Upper lobe of left lung (tissue), 6 donors: ENCODE measurements at places on chromosomes 12 and 14. TPM values are rescaled to one million over a fixed set of nuclear protein-coding genes. Genes with fewer than 3 reads are reported as not detected.

DNA sequence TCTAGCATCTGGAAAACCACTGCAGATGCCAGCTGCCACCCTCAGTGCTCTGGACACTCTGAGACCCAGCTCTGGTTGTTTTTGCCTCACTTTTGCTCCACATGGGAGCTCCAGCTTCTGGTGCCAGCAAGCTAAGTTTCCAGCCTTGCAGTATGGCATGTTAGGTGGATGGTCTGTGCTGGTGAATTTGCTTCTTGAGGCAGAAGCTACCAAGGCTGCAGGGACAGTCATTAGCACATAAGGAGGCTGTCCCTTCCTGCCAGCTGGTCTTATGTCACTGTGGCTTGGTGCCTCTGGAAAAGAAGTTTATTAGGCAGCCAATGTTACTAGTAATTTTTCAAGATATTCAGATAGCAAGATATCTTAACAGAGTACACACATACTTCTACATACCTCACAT lies 64.2 kb upstream of the CSRP2 start:
- no peaks in the 10 kb centered on the region for H3K27me3 ChIP-seq
- no peak overlapping the region for H3K4me3 ChIP-seq

DNA sequence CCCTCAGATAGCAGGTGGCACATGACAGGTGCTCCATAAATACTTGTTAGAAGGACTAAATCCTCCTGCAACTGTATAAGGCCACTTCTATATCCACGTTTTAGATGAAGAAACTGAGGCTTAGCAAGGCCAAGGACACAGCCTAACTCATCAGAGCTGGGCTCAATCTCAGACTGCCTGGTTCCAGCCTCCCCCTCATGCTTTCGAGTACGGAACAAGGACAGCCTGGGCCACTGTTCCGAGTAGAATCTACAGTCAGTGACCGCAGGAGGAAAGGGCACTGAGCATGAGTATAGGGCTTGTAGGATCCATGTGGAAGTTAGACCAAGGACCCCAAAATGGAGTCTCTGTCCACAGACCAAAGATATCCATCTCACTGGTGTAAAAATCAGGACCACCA lies 84.6 kb downstream of the NT5DC3 start:
- no peak for DNase-seq
- no peaks in the 10 kb centered on the region for H3K4me1 ChIP-seq
- no peak overlapping the region for H3K27ac ChIP-seq
- no peak overlapping the region for H3K4me3 ChIP-seq

DNA sequence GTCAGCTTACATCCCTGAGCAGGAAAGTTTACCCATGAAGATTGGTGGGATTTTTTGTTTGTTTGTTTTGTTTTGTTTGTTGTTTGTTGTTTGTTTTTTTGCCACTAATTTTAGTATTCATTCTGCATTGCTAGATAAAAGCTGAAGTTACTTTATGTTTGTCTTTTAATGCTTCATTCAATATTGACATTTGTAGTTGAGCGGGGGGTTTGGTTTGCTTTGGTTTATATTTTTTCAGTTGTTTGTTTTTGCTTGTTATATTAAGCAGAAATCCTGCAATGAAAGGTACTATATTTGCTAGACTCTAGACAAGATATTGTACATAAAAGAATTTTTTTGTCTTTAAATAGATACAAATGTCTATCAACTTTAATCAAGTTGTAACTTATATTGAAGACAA lies 37.6 kb downstream of the CD9 start:
- no peaks in the 10 kb centered on the region for H3K27me3 ChIP-seq
- no peak for DNase-seq
- H3K36me3 ChIP-seq, result peaks cover 28% of the 10 kb centered on the region
- H3K27ac ChIP-seq, result no peak overlapping the region

Gene CNOT2
- 45.0 TPM for total RNA-seq

DNA sequence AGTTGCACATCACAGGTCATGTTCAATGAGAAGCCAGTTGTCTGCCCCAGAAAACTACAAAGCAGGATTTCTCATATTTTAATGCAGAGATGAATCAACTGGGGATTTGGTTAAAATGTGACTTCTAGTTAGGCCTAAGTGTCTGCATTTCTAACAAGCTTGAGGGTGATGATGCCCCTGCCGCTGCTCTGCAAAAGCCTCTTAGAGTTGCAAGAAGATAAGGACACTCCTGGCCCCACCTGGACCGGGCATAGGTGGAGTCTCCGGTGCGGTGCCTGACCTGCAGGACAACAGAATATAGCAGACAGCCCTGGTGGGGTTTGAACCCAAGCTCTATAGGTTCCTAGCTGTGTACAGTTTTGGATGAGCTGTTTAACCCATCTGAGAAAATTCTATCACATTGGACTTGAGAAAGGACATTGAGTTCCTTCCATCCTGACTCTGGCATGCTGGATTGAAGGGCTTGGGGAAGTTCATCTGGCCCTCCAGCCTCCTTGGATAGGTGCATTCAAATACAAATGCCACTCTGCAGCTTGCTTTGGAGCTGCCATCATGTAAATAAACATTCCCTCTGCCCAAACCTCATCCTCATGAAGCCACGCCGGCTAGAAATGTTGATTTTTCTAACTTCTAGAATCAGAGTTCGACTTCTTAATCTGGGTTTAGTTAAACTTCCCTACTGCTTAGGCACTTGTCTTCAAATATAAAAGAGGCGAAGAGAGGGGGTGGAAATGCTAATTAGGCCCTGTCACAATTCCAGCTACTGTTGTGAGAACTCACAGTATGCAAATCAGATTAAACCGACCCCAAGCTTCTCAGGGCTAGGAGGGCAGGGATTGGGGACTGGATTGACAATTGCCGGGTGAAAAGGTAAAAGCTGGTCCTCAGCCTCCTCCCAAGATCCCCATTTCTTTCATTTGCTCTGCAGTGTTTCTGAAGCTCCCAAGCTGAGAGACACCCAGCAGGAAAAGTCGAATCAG lies 1225.6 kb downstream of the VRK1 start:
- no peaks in the 10 kb centered on the region for H3K36me3 ChIP-seq
- H3K27me3 ChIP-seq, result no peaks in the 10 kb centered on the region
- H3K4me3 ChIP-seq, result no peak overlapping the region
- no peak overlapping the region for H3K27ac ChIP-seq
- H3K4me1 ChIP-seq, result no peaks in the 10 kb centered on the region

- no peaks in the 10 kb centered on the region for H3K27me3 ChIP-seq
- DNase-seq, result no peak
- H3K4me3 ChIP-seq, result no peak overlapping the region
- no peaks in the 10 kb centered on the region for H3K4me1 ChIP-seq
Observed at GRCh38 chr14:60346706-60347105, 97.7 kb downstream of the PPM1A start.

- H3K4me1 ChIP-seq, result no peaks in the 10 kb centered on the region
- DNase-seq, result peak; percentile 35
- no peaks in the 10 kb centered on the region for H3K36me3 ChIP-seq
Observed at GRCh38 chr12:119060847-119061796, 79.8 kb downstream of the SRRM4 start.

- no peak for DNase-seq
- no peak overlapping the region for H3K27ac ChIP-seq
- H3K27me3 ChIP-seq, result no peaks in the 10 kb centered on the region
- peaks cover 2% of the 10 kb centered on the region for H3K4me1 ChIP-seq
Observed at GRCh38 chr14:75489480-75489837, 32.8 kb upstream of the BATF start.

DNA sequence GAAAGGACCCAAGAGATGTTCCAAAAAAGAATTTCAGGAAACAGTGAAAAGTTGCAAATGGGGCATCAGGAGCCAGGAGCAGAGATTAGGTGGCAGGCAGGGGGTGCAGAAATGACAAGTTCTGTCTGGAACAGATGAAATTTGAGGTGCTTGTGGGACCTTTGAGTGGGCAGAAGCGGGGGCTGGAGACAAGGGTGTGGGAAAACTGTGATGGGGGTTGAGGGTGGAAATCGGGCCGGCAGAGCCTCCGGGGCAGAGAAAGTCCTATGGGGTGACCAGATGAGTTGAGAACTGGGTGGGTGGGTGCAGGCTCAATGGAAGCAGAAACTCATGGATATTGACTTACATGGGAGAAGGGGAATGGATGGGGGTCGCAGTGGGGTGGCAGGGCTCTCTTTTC lies 1.6 kb upstream of the NR4A1 start:
- no peak overlapping the region for H3K4me3 ChIP-seq
- H3K4me1 ChIP-seq, result peaks cover 51% of the 10 kb centered on the region
- no peaks in the 10 kb centered on the region for H3K27me3 ChIP-seq
- H3K27ac ChIP-seq, result peak overlapping the region; percentile 94
- DNase-seq, result no peak

Gene ANKRD33
- total RNA-seq, result not detected

DNA sequence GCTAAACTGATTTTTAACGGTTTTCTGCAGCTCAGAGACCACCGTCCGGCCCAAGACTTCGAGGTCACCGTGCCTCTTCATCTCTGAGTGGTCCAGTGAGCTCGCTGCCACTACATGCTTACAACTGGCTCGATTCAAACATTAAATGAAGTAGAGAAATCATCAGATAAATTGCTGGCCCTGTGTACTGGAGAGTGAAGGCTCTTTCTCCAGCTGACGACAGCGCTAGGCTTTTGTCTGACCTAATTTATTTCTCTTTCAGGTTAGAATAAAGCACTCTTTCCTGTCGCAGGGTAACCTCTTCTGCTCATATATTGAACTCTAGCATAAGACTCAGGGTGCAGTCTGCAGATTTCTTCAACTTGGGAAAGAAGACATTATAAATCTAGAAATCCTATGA lies 6.4 kb downstream of the BCL11B start:
- DNase-seq, result no peak
- no peak overlapping the region for H3K4me3 ChIP-seq
- H3K4me1 ChIP-seq, result peaks cover 4% of the 10 kb centered on the region

Gene ADGRD1
- 97.1 TPM for total RNA-seq

GRCh38 chr12:63802012-63802608 lies 22.4 kb downstream of the RXYLT1 start:
- no peaks in the 10 kb centered on the region for H3K27me3 ChIP-seq
- no peak for DNase-seq
- H3K36me3 ChIP-seq, result no peaks in the 10 kb centered on the region
- no peak overlapping the region for H3K27ac ChIP-seq
- peaks cover 2% of the 10 kb centered on the region for H3K4me1 ChIP-seq
